Uterus (tissue), 4 donors: ENCODE measurements at places on chromosomes 2 and 18.

- no peaks in the 10 kb centered on the region for H3K27me3 ChIP-seq
- no peaks in the 10 kb centered on the region for H3K4me1 ChIP-seq
- H3K27ac ChIP-seq: no peak overlapping the region
- DNase-seq: peak; percentile 21
- no peaks in the 10 kb centered on the region for H3K36me3 ChIP-seq
Observed at GRCh38 chr2:110903548-110903947, 171.2 kb downstream of the ACOXL start.

GRCh38 chr2:214320211-214320610, 90.6 kb upstream of the VWC2L start:
- DNase-seq: no peak
- no peak overlapping the region for H3K27ac ChIP-seq
- H3K27me3 ChIP-seq: no peaks in the 10 kb centered on the region
- H3K4me3 ChIP-seq: no peak overlapping the region
- no peaks in the 10 kb centered on the region for H3K36me3 ChIP-seq

DNA sequence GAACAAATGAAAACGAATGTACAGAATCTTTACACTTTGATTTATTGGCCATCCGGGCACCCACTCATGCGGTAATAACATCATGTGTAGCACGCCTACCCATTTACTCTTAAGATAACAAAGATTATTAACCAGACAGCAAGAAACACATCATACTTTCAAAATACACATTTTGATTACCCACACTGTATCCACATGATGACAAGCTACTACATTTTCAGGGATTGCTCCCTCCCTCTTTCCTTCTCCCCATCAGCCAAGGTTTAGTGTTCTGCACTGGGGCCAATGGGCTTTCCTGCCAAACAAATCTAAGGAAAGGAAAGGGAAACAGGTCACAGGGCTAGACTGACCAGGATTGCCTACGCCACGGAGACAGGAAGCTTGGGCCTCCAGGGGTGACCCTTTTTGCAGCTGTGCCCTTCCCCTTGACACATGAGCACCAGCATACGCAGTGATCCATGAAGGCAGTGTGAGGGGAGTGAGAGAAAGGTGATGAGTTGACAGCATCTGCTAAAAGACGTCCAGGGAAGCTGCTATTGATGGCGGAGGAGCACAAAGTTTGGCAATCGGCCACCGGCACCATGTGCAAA, 76.5 kb downstream of the ZNF521 start:
- no peak overlapping the region for H3K4me3 ChIP-seq
- H3K27me3 ChIP-seq: no peaks in the 10 kb centered on the region
- no peaks in the 10 kb centered on the region for H3K4me1 ChIP-seq
- DNase-seq: no peak
- no peaks in the 10 kb centered on the region for H3K36me3 ChIP-seq

DNA sequence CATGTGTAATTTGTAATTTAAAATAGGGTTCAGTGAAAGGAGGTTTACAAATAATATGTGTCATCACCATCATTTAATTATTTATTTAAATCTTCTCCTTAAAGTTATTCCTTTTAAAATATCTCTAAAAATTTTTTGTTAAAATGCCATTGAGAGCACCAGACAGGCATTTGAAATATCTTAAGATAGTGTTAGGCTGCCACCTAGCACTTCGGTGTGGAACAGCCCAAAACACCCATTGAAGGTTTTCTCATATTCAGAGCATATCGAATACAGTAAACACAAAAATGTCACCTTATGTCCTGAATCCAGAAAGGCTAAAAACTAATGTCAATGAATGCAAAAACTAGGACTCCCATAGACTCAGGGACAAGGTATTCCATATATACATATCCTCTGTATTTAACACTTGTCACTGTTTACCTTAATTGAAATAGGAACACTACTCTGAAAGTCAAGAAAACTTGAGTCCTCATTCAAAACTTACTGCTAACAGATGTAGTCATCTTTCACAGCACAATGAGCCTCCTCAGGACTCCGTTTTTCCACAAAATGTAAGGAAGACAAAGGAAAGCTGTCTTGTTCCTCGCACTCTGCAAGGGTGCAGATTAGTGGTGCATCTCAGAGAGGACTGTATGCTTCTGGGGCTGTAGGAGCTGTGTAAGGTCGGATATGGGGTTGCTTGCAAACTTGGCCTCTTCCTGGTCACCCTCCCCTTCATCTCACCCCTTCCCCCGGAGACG, 329.5 kb downstream of the PAX3 start:
- H3K4me3 ChIP-seq: no peak overlapping the region
- no peak overlapping the region for H3K27ac ChIP-seq
- H3K27me3 ChIP-seq: no peaks in the 10 kb centered on the region

GRCh38 chr2:236901956-236902355, 183.7 kb upstream of the COPS8 start:
- H3K27ac ChIP-seq: no peak overlapping the region
- no peak overlapping the region for H3K4me3 ChIP-seq
- H3K27me3 ChIP-seq: no peaks in the 10 kb centered on the region
- no peak for DNase-seq
- H3K4me1 ChIP-seq: no peaks in the 10 kb centered on the region

GRCh38 chr2:32806857-32807256, 139.9 kb upstream of the LTBP1 start:
- DNase-seq: no peak
- H3K4me1 ChIP-seq: no peaks in the 10 kb centered on the region
- H3K27ac ChIP-seq: no peak overlapping the region
- no peak overlapping the region for H3K4me3 ChIP-seq

GRCh38 chr18:55699233-55699765, 111.3 kb upstream of the TCF4 start:
- H3K4me1 ChIP-seq: no peaks in the 10 kb centered on the region
- no peak overlapping the region for H3K4me3 ChIP-seq
- DNase-seq: no peak
- H3K27me3 ChIP-seq: no peaks in the 10 kb centered on the region
- H3K36me3 ChIP-seq: no peaks in the 10 kb centered on the region

DNA sequence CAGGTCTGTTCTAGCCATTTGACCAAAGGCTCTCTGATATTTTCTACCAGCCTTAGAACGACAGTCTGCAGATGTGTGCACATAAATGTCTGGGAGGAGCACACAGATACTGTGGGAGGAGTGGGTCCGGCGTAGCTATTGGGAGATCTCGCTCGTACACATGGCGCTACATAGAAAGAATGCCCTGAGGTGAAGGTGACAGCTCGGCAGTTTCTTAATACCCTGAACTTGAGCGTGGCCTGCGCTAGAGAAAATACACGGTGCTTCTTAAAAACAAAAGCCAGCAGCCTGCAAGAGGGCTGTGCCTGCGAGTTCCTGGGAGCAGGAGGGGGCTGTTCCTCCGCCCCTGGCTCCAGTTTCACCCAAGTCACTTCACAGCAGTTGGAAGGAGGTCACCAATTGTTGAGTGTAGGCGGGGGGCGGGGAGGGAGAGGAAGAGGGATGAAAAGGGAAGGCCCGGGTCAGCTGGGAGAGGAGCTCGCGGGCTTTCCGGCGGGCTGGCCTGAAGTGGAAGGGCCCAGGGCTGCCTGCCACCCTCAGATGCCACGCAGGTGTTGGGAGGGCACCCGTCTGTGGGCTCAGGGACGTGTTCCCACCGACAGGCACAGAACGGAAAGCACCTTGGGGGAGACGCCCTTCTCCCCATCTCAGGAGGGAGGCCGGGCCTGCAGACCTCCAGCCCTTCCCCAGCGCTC, 124.7 kb upstream of the ZNF516 start:
- no peaks in the 10 kb centered on the region for H3K36me3 ChIP-seq
- peak overlapping the region; percentile 96 for H3K27ac ChIP-seq
- H3K4me1 ChIP-seq: no peaks in the 10 kb centered on the region
- peak overlapping the region; percentile 30 for H3K4me3 ChIP-seq

GRCh38 chr18:51531501-51531900, 334.0 kb upstream of the MEX3C start:
- no peak overlapping the region for H3K27ac ChIP-seq
- no peaks in the 10 kb centered on the region for H3K36me3 ChIP-seq
- no peak for DNase-seq

GRCh38 chr2:215059724-215060123, 78.7 kb downstream of the ABCA12 start:
- H3K36me3 ChIP-seq: no peaks in the 10 kb centered on the region
- no peaks in the 10 kb centered on the region for H3K27me3 ChIP-seq
- no peaks in the 10 kb centered on the region for H3K4me1 ChIP-seq

DNA sequence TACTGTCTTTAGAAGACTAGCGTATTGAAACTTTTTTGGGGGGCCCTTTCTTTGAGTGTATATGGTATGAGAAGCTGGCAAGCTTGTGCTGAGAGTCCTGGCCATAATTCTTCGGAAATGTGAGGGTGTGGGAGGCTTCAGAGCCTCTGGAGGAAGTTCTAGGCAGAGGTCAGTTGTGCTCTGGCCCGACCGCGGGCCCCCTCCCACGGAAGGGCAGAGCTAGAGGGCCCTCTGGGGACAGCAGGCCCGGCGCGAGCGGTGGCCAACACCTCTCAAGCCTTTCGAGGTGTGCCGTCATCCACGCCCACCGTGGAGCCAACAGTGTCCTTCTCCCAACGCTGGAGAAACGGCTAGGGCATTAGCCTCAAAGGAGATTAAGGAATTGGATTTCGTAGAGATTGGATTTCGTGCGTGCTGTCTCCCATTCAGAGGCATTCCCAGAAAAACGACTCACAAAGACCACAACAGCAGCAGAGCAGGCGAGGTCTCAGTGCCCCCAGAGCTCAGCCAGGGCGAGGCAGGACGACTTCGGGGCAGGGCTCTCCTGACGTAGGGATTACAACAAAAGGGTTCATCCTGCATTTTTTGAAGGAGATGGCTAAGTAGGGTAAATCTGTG, 2.2 kb upstream of the MTCL1 start:
- no peak overlapping the region for H3K27ac ChIP-seq
- no peak for DNase-seq
- peaks cover 4% of the 10 kb centered on the region for H3K4me1 ChIP-seq
- H3K4me3 ChIP-seq: no peak overlapping the region

DNA sequence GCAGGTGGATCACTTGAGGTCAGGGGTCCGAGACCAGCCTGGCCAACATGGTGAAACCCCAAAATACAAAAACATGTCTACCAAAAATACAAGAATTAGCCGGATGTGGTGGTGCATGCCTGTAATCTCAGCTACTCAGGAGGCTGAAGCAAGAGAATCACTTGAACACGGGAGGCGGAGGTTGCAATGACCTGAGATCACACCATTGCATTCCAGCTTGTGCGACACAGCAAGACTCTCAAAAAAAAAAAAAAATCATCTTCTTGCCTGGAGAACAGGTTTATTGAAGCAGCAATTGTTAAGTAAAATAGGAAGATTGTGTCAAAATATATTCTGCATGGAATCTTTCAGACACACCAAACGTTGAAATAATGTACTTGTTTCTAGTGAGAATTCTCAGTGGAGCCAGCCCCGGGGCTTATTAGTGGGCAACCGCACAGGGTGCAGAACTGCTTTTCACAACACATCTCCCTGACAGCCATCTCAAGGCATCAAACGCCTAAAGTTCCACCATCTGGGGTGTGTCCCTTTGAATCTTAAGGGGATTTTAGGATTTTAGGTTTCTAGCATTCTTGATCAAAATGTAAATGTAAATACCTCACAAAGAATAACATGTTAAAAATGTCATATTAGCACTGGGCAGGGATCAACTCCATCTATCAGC, 28.6 kb upstream of the PPP4R1 start:
- no peaks in the 10 kb centered on the region for H3K36me3 ChIP-seq
- no peaks in the 10 kb centered on the region for H3K27me3 ChIP-seq
- H3K4me3 ChIP-seq: no peak overlapping the region
- no peak for DNase-seq
- H3K27ac ChIP-seq: peak overlapping the region; percentile 46

DNA sequence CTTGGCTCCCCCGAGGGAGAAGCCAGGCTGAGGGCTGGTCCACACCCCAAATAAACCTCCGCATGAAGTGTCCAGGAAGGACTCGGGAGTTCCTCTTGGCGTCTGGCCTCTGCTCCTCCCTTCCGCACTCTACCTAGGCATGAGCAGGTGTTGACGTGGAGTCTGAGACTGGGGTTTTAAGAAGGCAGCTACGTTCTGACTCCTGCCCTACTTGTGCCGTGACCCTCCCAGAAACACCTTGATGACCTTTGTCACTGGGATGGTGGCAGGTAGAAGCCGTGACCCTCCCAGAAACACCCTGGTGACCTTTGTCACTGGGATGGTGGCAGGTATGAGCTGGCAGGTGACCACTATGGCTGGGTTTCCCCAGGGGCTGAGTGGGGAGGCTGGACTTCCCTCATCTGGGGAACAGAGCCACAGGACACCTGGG, 54.8 kb downstream of the HS6ST1 start:
- H3K36me3 ChIP-seq: no peaks in the 10 kb centered on the region
- DNase-seq: no peak
- H3K27ac ChIP-seq: no peak overlapping the region
- H3K4me3 ChIP-seq: no peak overlapping the region
- no peaks in the 10 kb centered on the region for H3K4me1 ChIP-seq

DNA sequence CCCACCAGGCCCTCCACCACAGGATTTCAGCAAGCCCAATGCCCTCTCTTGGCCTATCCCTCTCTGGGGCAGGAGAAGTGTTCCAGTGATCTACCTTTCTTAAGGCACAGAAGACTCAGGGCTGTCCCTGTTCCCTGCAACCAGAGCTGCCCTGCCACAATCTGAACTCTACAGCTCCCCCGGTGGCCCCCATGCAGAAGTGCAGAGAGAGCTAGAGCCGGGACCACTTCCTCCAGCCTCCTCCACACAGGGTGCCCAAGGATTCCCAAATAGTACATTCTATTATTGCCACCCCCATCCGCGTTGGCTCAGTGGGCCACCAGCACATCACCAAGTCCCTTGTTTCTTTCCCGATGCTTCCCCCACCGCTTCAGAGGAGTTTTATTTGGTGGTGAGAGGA, 114.8 kb upstream of the PTPRM start:
- no peaks in the 10 kb centered on the region for H3K36me3 ChIP-seq
- H3K4me3 ChIP-seq: no peak overlapping the region
- H3K27me3 ChIP-seq: no peaks in the 10 kb centered on the region
- no peak for DNase-seq

DNA sequence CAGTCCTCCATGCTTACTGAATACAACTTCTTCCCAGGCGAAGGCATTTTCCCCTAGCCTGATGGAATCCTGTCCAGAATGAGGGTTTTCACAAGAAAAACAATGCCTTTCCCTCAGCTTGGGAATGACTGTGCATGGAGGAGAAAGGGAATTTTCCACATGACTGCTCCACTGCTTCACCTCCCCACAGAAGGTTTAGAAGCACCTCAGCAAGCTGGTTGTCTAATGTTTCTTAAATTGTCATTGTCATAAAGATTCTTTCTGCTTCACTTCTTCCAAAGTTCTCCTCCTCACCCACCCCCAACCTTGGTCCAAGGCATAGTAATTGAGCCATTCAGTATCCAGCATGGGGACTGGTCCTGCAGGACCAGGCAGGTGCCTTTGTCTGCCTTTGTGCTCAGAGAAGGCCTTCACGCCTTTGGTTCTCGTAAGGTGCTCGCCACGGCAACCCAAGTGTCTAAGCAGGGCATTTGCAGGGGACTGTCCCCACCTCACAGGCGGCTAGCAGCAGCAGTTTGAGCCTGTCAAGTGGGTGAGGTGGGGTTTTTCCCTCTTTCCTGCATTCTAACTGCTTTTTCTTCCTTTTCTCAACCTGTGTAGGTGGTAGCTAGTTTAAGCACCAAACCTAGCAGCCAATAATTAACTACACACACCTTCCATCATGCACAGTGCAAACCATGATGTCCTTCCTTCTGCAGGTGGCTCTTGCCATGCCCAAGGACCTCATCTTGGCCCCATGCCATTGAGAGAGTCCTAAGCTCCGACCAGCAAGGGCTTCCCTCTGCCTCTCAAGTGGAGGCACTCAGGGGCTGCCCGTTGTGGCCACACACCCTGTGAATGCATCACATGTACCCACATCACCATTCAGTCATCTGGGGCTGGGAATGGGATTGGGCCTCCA, 65.7 kb upstream of the BCL2L11 start:
- DNase-seq: no peak
- H3K27me3 ChIP-seq: no peaks in the 10 kb centered on the region
- no peak overlapping the region for H3K4me3 ChIP-seq
- no peaks in the 10 kb centered on the region for H3K36me3 ChIP-seq
- no peaks in the 10 kb centered on the region for H3K4me1 ChIP-seq
